ENCODE measurements at places on chromosomes 4 and X. TPM values are rescaled to one million over a fixed set of nuclear protein-coding genes. Genes with fewer than 3 reads are reported as not detected.
A peak's percentile ranks its signal among the peaks of the same experiment; 100 is the strongest.

- DNase-seq = no peak
These were observed 7.6 kb downstream of the WFS1 start for GRCh38 chr4:6277139-6277802.

- peak; percentile 68 for DNase-seq
These were observed 550 bp downstream of the ADGRA3 start for GRCh38 chr4:22515145-22515887.

GRCh38 chr4:17557880-17558279 is 19.1 kb upstream of the LAP3 start:
- no peak for DNase-seq

GRCh38 chr4:4860600-4861389 is 1.3 kb downstream of the MSX1 start:
- no peak for DNase-seq

- DNase-seq = no peak
These were observed 252.0 kb upstream of the PPARGC1A start for GRCh38 chr4:24141836-24142235.

- DNase-seq = no peak
These were observed 28.7 kb downstream of the EFHC2 start for GRCh38 chrX:44314808-44315207.

GRCh38 chr4:61521451-61521850 is 321.3 kb downstream of the ADGRL3 start:
- DNase-seq = no peak

- DNase-seq = peak; percentile 27
These were observed 87.3 kb upstream of the ZNF81 start for GRCh38 chrX:47749185-47749967.

DNA sequence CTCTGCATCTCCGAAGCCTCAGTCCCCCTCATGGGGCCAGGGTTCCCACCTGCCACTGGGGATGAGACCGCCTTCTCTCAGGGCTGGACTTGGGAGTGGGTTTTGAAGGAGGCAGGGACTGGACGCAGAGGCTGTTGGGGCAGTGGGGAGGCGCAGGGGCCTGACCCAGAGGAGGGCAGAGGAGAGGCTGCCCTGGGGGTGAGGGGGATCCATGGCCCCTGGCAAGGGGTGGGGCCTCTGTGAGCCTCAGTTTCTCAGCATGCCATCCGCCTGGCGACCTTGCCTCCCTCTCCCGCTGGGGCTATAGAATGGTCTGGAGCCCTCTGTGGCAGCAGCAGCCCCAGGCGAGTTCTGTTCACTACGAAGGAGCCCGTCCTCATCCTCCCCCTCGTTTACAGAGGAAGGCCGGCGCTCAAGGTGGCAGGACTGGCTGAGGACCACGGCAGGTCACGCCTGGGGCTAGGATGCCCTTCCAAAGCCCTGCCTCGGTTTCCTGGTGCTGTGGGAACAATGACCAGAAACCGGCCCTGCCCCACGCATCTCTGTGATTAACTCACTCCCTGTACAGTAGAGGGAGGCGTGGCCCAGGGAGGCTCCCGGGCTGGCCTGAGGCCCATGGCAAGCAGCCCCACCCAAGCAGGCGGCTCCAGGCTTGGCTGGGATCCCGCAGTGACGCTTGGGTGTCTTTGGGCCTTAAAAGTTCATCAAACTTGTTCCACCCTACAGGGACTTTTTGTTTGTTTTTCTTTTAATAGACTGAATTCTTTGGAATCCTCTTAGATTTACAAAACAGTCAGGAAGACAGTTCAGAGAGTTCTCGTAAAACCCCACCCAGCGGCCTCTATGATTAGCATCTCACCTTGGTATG is 16.0 kb upstream of the SH3TC1 start:
- no peak for DNase-seq

- DNase-seq = no peak
These were observed 709 bp downstream of the GPAT3 start for GRCh38 chr4:83536362-83537272.

DNA sequence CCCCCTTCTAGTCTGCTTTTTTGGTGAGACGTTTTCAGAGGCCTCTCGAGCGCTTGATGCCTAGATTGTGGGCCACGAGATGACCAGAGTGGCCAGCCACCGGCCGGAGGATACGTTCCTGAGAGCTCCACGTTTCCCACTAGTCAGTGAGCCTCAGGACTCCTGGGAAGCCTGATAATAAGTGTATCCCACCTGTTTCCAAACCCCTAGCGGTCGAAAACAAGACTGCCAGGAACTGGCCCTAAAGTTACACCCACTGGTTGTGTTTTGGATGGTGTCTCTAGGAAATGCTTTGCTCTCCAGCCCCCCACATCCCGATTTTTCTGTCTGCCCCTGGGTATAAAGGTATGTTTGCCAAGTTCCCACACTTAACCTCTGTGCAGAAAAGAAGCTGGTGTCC is 4.6 kb upstream of the RS1 start:
- no peak for DNase-seq

- no peak for DNase-seq
These were observed 50.0 kb upstream of the FAM9C start for GRCh38 chrX:13094374-13094773.

- no peak for DNase-seq
These were observed 2020.8 kb upstream of the ADGRL3 start for GRCh38 chr4:59179372-59179771.

GRCh38 chr4:183506389-183506735 is 1.5 kb downstream of the ING2 start:
- no peak for DNase-seq

GRCh38 chr4:105215609-105216313 is 69.1 kb downstream of the TET2 start:
- DNase-seq = no peak

GRCh38 chrX:151722241-151722846 is 6.5 kb downstream of the FATE1 start:
- peak; percentile 49 for DNase-seq

GRCh38 chr4:139922406-139923024 is 231.5 kb downstream of the MAML3 start:
- DNase-seq = no peak

GRCh38 chr4:98253499-98253898 is 7.7 kb upstream of the RAP1GDS1 start:
- DNase-seq = no peak

Gene C4orf50
- polyA plus RNA-seq = not detected

Gene STK32B
- polyA plus RNA-seq = 6.6 TPM

Gene KLHL13
- 54.8 TPM for polyA plus RNA-seq

Gene SEL1L3
- polyA plus RNA-seq = 17.2 TPM

Gene TRAPPC11
- 28.1 TPM for polyA plus RNA-seq

Gene XPNPEP2
- polyA plus RNA-seq = 3.9 TPM

Gene CXCL9
- 0.06 TPM for polyA plus RNA-seq

Gene LNX1
- polyA plus RNA-seq = 4.0 TPM

Gene AFM
- polyA plus RNA-seq = not detected

Gene TEX13C
- polyA plus RNA-seq = not detected

Gene HMX1
- polyA plus RNA-seq = not detected

Gene ABLIM2
- polyA plus RNA-seq = 16.0 TPM

Gene MAGEB2
- not detected for polyA plus RNA-seq

Measured in hindlimb muscle (tissue), 1 donor.